Activated naive CD4-positive, alpha-beta T cell treated with anti-CD3 and anti-CD28 coated beads, Interleukin-2, amount 50 U/mL, for 72 hours (primary cell): ENCODE measurements at places on chromosomes 12 and 14. TPM values are rescaled to one million over a fixed set of nuclear protein-coding genes. Genes with fewer than 3 reads are reported as not detected.

DNA sequence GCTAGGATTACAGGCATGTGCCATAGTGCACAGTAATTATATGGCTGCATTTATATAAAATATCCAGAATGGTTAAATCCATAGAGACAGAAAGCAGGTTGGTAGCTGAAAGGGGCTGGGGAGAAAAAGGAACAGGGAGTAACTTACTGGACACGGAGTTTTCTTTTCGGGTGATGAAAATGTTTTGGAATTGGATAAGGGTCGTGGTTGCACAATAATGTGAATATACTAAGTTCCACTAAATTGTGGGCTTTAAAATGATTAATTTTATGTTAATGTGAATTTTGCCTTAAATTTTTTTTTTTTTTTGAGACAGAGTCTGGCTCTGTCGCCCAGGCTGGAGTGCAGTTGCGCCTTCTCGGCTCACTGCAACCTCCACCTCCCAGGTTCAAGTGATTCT is 70.1 kb upstream of the BDKRB2 start:
- no peak for DNase-seq

- DNase-seq, result no peak
Measured at GRCh38 chr14:28773176-28773575, 6.6 kb downstream of the FOXG1 start.

DNA sequence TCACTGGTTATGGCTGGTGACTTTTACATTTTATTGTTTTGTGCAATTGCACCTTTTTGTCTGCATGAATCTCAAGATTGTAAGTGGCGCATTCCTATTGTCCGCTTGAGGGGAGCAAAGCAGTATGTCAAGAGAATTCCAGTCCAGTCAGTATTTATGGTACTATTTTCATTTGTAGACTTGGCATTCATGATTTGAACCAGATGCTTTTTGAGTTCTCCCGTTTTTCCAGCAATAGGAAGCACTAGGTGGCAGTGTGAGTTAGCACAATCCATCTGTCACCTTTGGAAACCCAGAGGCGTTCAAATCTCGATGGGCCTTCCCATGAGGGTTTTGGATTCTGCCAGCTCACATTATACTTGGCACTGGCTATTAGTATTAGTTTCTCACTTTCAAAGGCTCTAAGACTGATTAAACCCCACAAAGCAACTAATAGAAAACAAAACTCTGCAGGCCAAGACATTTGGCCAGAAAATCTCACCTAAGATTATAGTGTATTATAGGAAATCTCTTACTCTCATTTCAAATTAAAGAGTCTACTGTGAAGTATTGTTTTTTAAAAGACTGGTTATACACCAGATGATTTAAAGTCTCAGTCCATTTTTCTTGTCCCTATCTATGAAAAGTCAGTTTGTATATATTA is 2.2 kb downstream of the DACT1 start:
- peak; percentile 10 for DNase-seq

- no peak for DNase-seq
Measured at GRCh38 chr14:95143808-95144620, 13.3 kb downstream of the DICER1 start.

- DNase-seq, result no peak
Measured at GRCh38 chr12:69091442-69092017, 147.8 kb upstream of the CPSF6 start.

- DNase-seq, result no peak
Measured at GRCh38 chr12:47400266-47400665, 305.6 kb downstream of the RPAP3 start.

DNA sequence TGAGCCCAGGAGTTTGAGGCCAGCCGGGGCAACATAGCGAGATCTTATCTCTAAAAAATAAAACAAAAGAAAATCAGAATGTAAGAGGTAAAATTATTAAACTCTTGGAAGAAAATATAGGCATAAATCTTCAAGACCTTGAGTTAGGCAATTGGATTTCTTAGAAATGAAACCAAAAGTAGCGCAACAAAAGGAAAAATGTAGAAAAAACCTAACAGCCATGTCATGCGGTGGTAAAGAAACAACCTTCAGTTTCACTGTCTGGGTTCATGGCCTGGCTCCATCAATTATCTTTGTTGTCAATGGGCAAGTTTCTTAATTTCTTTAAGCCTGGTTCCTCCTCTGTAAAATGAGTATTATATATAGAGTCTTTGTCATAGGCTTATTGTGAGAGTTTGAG is 5.6 kb upstream of the GCH1 start:
- no peak for DNase-seq

DNA sequence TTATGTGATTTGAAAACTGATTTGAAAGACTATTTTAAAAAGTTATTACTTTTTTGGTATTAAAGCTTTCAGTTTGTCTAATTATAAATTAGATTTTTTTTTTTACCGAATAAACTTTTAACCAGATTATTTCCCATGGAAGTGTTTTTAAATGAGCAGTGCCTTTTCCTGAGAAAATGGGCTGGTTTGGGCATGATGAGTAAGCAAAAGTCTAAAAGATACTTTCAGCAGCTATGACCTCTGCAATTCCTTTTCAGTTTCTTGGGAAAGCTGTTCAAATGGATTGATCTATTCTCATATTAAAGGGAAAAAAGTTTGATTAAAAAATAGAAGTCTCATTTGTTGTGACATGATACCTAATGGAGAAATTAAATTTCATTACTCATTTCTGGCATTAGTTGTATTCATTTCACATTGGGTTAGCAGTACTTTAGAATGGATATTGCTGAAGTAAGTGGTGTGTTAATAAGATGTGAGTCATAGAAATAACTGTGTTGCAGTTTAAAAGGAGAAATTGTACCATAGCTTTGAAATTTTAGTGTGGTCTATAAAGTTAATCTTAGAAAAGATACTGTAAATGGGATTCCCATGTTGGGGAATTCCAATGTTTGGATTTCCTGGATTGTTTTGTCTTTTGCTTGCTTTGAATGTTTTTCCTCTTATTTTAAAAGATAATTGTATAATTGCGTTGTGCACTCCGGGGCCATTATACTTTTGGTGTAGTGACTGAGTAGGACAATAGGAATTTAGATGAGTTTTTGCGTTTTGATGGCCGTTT is 21.0 kb downstream of the KTN1 start:
- no peak for DNase-seq

GRCh38 chr12:49018261-49019119 is at the start of gene PRKAG1:
PRKAG1 (minus strand) TSS chr12:49018776; CDS start chr12:49018740, 36 bp downstream.
- peak; percentile 94 for DNase-seq

DNA sequence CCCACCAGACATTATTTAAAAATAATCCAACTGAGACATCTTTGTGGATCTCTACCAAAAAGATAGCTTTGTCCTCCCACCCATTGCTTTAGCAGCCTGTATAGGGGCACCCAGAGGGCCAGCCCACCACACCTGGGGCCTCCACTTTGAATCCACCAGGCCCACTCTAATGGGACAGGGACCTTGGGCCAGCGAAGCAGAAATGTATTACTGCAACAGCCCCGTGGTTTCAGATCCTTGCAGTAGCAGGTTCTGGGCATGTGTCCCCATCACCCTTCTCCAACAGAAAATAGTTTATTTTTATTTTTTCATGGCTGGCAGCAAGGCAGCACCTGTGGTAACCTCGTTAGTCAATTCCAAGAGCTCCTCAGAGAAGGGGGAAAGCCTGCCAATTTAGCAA is 218.4 kb downstream of the ZFP36L1 start:
- DNase-seq, result no peak

GRCh38 chr14:60650373-60650961 is 1.2 kb upstream of the SIX1 start:
- DNase-seq, result no peak

- DNase-seq, result no peak
Measured at GRCh38 chr12:39923364-39923763, 182.5 kb downstream of the SLC2A13 start.

DNA sequence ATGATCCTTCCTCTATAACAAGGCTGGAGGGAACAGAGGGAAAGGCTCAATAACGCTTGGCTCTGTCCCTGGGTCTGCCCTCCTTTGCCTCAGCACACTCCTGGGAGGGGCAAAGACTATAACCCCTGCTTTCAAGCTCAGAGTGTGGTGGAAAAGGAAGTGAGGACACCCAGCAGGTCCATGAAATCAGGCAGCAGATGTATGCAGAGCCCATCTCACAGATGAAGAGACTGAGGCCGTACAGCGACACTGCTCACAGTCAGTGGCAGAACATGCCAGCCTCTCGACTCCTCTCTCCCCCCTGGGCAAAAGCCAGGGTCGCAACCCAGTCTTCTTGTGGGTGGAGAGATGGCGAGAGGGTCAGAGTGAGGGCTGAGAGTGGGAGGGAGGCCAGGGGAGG is 39.8 kb downstream of the SLC6A12 start:
- DNase-seq, result no peak

GRCh38 chr14:104078031-104078455 is 7.5 kb upstream of the ASPG start:
- peak; percentile 86 for DNase-seq

DNA sequence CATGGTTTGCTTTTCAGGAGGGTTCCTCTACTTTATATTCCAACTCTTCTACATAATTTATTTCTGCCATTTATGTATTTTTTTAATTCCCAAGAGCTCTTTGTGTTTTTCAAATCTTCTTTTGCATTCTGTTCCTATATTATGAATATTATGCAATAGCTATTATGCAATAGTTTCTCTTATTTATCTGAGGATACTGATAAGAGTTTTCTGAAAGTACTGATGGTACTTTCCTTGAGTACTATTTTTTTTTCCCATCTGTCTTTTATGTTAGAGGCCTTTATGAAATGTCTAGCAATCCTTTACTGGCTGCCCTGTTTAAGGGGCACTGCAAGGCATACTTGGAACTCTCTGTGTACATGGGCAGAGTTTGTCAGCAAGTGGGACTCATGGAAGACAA is 93.4 kb downstream of the SLC41A2 start:
- no peak for DNase-seq

- DNase-seq, result no peak
Measured at GRCh38 chr14:58637040-58637390, 747 bp upstream of the DACT1 start.

- no peak for DNase-seq
Measured at GRCh38 chr12:5907807-5908206, 37.3 kb downstream of the ANO2 start.

- DNase-seq, result no peak
Measured at GRCh38 chr12:8742501-8742900, 44.7 kb downstream of the RIMKLB start.

DNA sequence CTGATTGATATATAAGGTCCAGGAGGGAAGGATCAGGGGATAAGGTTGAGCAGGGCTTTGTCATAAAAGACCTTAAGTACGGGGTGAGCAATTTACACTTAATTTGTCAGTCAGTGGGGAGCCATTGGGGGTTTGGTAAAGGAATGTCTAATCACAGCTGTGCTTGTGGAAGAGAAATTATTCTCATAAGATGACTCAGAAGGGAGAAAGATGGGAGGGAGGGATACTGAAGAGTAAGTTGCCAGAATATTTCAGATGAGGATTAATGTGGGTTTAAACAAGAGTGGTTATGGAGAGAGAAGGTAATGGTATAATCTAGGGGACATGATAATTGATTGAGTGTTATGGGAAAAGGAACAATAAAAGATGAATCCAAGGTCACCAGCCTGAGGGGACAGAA is 500.1 kb upstream of the CCDC196 start:
- no peak for DNase-seq

GRCh38 chr14:62364800-62365280 is 602.6 kb downstream of the SNAPC1 start:
- no peak for DNase-seq

- no peak for DNase-seq
Measured at GRCh38 chr14:102984336-102985102, 62.1 kb downstream of the AMN start.

GRCh38 chr12:92340441-92341064 is 194.9 kb upstream of the BTG1 start:
- DNase-seq, result no peak

Gene JPH4
- total RNA-seq, result not detected

Gene IL26
- total RNA-seq, result not detected

Gene CD69
- 72.7 TPM for total RNA-seq

Gene BMP4
- not detected for total RNA-seq
